Activated CD4-positive, alpha-beta T cell treated with anti-CD3 and anti-CD28 coated beads for 1 hour (primary cell): ENCODE measurements at places on chromosomes 7 and 10.

DNA sequence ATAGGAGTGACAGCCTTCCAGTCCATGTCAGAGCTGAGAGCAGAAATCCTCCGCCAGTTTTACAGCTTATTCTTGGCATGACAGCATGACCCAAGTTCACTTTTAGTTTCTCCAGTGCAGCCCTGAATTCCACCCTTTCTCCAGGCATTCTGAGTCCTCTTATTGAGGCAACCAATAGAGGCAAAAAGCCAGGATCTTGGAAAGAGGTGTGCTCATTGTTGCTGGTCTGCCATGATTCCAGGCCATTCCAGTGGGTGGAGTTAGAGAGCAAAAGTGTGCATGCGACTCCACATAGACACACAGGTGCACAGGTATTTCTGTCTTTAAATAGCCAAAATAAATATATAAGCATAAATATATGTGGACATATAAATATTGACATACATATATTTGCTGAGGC is 224.7 kb upstream of the ADARB2 start:
- DNase-seq, result no peak

DNA sequence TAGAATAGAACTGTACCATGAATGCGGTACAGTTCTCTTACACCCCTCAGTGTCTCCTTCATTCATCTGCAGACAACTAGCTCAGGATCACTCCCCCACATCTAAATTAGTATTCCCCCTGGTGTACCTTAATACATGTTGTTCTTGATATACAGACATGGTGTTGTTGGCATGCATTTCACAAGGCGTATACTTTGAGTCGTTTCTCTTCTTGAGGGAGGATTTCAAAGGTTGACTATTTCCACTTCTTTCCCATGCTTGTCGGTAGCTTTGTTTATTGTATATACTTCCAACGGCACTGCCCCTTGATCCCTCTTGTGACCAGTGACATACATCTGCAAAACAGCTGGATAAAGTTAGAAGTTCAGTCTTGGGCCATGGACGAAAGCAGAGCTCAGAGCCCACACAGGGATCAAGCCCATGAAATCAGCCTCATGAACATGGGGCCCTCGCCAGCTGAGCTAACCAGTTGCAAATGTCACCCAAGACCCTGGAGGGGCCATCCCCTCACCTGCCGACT is 8.6 kb downstream of the CPA4 start:
- no peak for DNase-seq

DNA sequence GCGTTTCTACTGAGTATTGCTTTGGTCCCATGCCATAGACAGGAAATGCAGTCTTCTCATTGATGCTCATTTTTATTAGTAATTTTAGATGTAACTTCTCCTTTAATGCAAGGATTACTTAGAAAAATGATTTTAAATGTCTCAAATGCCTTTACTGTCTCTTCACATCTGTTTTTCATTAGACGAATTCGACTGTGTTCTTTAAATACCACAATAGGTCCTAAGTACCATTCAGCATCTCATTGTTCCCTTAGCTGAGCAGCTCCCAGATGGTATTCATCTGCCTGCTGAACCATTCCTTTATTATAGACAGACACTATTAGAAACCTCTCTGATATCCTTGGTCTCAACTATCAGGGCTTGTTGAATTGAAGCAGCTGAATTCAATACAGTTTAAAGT is 113.6 kb downstream of the LSMEM1 start:
- no peak for DNase-seq

DNA sequence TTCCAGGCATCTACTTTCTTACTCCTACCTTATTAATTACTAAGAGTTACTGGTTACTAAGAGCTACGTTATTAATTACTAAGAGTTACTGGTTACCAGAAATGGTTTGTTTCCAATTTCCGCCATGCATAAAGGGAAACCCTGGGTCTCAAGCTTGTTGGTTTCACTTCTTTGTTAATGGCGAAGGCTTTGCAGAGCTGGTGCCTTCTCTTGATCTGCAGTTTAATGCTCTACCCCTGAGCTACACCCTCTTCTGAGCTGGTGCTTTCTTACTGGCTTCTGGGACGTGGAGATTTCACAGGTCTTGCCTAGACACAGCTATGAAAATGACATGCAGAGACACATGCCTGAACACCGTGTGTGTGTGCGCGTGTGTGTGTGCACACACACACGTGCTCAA is 560 bp downstream of the CPA4 start:
- no peak for DNase-seq

- no peak for DNase-seq
Observed at GRCh38 chr10:71829171-71829570, 21.9 kb downstream of the PSAP start.

DNA sequence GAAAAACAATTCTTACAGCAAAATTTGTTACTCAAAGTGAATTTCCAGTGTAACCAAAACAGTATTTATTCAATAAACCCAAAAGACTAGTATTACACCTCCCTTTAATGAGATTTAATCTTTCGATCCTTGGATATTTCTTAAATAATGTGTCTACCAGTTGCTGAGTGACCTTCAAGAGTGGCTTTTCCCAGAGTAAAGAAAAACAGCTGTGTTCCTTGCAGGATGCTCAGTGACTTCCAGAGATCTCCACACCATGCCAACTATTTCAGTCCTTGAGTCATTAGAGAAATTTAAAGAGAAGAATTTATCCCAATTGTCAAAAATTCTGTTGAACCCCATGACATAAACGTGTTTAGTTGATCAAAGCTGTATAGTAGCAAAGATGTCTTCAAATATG is 44.0 kb downstream of the IMMP2L start:
- no peak for DNase-seq

DNA sequence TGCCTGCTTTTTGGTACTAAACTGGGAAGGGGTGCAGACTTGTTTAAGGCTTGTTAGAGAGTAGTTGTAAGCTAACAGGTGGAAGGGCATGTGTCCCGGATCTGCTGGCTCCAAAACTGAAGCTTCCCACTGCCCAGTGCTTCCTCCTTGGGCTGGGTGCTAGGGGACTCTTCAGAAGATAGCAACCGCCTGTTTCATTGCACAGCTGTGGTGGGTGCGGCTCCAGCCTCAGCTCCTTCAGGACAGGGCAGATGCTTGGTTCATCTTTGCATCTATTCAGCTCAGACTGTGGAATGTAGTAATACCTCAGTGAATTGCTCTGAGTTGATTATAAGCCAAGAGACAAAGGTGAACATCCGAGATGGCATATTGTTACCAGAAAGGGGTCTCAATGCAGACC is 527.1 kb downstream of the TYW1 start:
- no peak for DNase-seq

GRCh38 chr7:67696878-67697277 is 700.2 kb downstream of the TYW1 start:
- DNase-seq, result no peak

DNA sequence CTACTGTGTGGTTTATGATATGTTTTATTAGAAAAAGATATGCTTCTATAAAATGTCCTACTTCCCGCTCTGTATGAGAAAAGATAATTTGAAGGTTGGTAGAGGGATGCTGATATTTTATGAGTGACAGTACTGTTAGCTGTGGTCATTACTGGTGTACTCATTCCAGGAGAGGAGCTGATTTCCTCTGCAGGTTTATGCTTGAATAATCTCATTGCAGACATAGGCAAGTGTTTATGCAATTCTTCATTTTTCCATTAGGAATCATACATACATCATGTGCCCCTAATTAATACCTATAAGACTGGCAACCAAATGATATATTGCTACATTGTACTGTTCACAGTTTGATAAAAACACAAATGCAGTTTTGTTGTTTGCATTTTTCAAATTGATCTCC is 269.4 kb downstream of the MALRD1 start:
- no peak for DNase-seq

GRCh38 chr7:121097577-121097976 is 109.1 kb downstream of the CPED1 start:
- no peak for DNase-seq

DNA sequence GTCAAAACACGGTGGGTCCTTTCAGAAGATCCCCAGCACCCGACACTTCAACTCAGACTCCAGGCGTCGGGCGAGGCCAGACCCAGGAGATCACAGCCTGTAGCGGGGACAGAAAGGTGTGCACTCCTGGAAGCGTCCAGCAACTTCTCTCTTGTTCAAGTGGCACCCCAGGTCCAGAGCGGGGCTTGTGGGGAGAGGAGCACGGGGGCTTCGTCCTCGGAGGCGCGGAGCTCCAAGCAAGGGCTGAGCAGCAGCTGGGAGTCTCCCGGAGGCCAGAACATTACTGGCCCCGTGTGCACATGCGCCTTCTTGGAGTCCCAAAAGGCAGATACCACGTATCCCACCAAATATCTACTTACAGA is 54.9 kb downstream of the ZRANB1 start:
- no peak for DNase-seq

- DNase-seq, result no peak
Observed at GRCh38 chr10:108104551-108105156, 940.1 kb upstream of the SORCS1 start.

DNA sequence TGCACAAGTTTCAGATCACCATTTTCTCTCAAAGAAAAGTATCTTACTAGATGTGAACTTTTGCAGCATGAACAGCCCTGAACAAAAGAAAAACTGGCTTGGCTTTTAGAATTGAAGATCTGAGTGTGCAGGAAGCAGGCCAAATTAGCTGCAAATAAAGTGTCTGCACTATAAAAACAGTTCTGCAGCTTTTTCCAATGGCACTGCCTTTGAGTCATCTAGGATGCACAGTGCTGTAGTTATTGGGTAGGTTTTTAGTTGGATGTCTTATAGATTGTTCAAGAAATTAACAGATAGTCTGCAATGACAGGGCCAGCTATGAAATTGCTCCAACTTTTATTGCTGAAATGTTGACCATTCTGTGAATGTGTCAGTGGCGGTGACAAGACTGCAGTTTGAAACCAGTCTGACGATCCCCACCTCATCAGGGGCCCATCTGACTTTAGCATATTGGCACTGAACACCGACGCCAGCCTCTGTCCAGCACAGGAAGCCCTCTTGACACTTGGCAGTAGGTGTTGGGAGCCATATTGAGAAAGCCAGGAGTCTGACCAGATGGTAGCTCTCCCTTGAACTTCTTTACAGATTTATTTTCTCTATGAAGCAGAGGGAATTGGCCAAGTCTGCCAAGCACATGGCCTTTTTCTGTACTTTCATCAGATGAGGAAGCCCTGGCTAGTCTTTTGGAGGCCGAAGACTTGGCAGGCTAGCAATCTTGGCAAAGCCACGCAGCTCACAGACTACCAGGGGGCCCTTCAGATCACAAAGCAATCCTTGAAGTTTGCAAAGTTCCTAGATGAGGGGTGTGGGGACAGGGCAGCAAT is 490.6 kb downstream of the NEBL start:
- DNase-seq, result no peak

DNA sequence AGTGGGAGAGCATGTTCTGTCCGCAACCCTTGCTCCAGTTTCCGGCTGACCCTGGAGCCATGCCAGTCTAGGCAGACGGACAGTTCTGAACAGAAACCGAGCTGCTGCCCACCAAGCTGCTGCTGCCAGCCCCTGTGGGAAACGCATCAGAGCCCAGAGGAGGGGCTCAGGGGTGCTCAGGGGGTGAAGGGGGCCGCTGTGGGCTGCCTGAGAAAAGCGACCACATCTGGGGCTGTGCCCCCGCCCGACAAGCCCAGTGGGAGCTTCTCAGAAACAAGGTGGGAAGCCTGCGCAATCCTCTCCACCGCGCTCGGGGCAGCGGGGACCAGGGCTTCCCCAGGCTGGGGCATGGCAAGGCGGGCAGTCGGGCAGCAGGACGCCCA is 38.8 kb upstream of the CFAP46 start:
- DNase-seq, result no peak

DNA sequence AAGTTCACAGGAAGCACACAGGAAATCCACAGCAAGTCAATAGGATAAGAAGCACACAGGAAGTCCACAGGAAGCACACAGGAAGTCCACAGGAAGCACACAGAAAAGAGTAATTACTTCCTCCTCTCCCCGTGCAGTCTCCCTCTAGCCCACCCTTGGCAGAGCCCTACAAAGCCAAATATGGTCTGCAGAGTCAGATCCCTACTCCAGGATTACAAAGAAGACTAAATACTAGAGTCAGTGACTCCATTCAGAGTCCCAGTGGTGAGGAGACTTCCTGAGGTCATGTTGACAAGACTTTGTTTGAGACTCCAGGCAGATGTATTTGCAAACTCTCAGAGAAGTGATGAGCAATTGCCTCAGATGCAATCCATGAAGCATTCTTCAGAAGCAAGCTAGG is 398.6 kb upstream of the AUTS2 start:
- DNase-seq, result no peak

GRCh38 chr7:121546632-121547543 is 150.8 kb upstream of the FAM3C start:
- no peak for DNase-seq

GRCh38 chr7:73974948-73975926 is 52.7 kb upstream of the ELN start:
- DNase-seq, result no peak

GRCh38 chr10:27741173-27742091 is 4.2 kb downstream of the MKX start:
- no peak for DNase-seq

DNA sequence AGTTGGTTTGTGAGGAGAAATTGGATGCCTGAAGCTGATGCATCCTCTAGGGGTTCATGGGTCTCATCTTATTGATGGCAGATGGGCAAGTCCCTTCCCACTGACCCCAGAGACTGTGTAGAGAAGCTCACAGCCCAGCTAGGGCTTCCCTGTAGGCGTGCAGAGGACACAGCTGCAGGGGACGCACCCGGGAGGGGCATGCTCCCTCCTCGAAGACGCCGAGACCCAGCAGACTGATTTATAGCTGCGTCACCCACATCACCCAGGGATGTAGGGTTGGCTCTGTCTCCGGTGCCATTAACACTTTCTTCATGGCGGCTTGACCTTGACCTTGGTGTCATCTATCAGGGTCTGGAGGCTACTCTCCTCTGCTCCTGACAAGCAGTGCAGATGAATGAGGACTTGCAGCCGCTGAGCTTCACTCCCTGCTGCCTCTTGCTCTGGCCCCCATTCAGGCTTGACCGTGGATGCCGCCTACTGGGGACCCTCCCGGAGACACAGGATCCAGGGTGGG is 549.7 kb downstream of the TCERG1L start:
- no peak for DNase-seq

DNA sequence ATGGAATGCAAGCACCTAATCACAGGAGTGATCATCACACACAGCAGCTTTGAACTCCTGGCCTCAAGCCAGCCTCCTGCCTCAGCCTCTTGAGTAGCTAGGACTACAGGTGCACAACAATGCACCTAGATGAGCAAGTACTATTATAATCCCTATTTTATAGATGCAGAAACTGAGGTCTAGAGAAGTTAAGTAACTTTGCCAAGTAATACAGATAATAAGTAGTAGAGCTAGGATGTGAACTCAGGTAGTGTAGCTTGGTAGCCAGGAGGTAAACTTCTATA is 33.7 kb downstream of the DNAJC12 start:
- DNase-seq, result no peak

GRCh38 chr7:158910254-158911053 is 54.1 kb downstream of the DYNC2I1 start:
- DNase-seq, result no peak

DNA sequence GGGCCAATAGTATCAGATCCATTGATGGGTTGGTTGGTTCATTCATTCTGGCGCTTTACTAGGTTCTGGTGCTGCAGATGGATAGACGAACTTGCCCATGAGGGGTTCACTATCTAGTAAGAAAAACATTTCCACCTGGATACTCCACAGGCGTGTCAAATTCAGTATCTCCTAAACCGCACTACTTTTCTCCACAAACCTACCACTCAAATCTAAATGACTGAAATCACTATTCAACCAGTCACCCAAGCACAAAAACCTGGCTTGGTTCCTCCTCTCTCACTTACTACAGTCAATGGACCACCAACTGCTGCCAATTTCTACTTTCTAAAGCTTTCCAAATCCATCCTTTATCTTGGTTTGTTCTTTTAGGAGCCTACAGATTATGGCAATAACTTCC is 572 bp downstream of the AGK start:
- DNase-seq, result no peak

GRCh38 chr7:151511946-151512345 is 7.7 kb downstream of the RHEB start:
- DNase-seq, result no peak
